ENCODE measurements at places on chromosomes 13 and 19.

DNA sequence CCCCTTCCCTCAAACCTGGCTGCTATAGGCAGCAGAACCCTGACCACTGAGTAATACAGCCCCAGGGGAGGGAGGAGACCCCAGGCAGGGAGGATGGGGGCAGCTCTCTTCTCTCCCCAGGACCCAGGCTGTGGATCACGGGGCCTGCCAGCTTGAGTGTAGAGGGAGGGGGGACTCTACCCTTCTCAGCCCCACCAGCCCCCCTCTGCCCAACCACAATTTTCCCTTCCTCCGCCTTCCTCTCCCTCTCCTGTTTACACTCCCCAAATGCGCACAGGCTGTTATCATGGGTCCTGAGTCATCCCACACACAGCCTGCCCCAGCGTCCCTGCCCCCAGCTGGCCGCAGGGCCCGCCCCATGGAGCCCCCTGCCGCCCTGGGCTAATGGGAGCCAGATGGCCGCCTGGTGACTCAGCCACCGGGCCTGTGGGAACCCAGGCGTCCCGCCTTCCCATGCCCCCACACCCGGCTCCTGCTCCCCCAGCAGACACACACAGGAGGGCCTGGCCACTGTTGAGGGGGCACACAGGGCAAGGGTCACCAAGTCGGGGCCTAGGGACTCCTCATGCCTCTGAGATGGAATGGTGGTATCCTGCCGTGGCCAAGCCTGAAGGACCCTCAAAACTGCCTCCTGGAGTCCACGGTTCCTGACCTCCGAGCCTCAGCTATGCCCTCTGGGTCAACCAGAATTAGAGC, 13.6 kb downstream of the CCDC97 start:
- DNase-seq = no peak

DNA sequence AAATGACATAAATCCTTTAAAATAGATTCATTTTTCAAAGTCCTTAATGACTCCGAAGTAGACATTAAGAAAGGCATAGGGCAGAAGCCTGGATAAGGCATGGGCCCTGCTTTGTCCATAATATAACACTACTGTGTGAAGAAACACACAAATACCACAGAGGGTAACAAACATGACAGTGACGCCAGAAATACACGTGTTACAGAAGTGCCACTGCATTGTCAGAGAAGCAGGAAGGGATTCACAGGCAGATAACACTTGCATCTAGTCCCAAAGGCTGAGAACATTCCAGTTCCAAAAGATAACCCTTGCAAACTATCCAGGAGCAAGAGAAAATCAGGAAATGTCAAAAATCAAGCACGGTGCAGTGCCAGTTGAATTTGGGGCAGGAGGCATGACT, 633.2 kb downstream of the LIG4 start:
- no peak for DNase-seq

GRCh38 chr13:24511816-24512196, 772 bp downstream of the PARP4 start:
- peak; percentile 72 for DNase-seq

DNA sequence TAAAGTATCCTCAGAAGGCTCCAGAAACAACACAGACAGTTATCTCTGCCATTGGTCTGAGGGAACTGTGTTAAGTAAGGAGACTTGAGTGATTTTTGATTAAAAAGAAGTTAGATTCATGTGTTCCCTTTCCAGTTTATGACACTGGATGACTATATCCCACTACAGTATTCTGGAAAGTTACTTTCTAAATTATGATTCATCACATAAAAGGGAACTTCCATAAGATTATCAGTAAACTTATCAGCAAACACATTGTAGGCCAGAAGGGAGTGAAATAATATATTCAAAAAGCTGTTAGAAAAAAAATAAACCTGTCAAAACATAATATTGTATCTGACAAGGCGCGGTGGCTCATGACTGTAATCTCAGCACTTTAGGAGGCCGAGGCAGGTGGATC, 700.0 kb downstream of the SLITRK6 start:
- no peak for DNase-seq

GRCh38 chr19:39145180-39145953, 19.8 kb downstream of the PAK4 start:
- no peak for DNase-seq

- DNase-seq = no peak
Measured at GRCh38 chr19:51822946-51823345, 28.0 kb downstream of the FPR3 start.

- no peak for DNase-seq
Measured at GRCh38 chr19:5624741-5625278, 1.9 kb downstream of the SAFB start.

GRCh38 chr19:49364083-49364737, 533 bp downstream of the DKKL1 start:
- DNase-seq = no peak

DNA sequence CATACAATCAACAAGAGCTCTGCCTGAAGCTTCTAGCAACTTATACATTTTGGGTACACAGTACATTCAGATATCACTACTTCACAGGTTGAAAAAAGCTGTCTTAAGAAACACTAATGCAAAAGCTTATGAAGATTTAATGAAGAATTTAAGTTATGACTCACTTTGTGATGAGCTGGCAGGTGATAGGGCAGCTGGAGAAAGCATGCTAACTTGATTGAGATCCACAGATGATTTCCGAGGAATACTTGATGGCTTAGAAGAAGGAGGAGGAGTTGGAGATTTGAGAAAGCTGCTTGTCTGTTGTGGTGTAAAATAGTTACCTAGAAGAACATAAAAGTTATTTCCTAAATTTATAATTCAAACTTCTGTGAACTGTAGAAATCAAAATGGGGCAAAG, 23.3 kb downstream of the EXOSC8 start:
- no peak for DNase-seq

- peak; percentile 74 for DNase-seq
Measured at GRCh38 chr19:52896431-52897137, 851 bp downstream of the ZNF320 start.

DNA sequence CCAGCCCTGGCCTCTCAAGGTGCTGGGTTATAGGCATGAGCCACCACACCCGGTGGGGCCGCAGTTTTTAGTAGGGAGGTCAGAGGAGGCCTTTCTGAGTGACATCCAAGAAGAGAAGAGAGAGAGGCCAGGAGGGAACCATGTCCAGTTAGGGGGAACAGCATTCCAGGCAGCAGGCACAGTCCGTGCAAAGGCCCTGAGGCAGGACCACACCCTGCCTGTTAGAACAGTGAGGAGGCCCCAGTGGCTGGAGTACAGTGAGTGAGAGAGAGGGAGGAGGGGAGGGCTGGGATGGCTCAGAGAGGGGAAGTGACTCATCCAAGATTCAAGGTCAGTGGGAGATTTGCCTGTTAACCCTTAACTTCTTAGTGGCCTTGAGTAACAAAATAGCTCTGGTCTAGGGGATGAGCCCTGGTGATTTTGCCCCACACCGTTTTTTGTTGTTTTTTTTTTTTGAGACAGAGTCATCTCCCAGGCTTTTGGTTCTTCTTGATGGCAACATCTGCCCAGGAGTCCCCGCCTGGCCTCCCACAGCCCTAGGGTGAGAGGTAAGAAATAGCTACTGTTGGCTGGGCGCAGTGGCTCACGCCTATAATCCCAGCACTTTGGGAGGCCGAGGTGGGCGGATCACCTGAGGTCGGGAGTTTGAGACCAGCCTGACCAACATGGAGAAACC, 2.7 kb upstream of the PLIN3 start:
- peak; percentile 49 for DNase-seq

GRCh38 chr13:99217461-99218110, 16.9 kb downstream of the UBAC2 start:
- no peak for DNase-seq

- no peak for DNase-seq
Measured at GRCh38 chr13:31853643-31854326, 114.5 kb downstream of the RXFP2 start.

- DNase-seq = peak; percentile 64
Measured at GRCh38 chr19:8473648-8474476, 28.6 kb downstream of the PRAM1 start.

- DNase-seq = no peak
Measured at GRCh38 chr13:48783695-48784230, 130.0 kb downstream of the CYSLTR2 start.

DNA sequence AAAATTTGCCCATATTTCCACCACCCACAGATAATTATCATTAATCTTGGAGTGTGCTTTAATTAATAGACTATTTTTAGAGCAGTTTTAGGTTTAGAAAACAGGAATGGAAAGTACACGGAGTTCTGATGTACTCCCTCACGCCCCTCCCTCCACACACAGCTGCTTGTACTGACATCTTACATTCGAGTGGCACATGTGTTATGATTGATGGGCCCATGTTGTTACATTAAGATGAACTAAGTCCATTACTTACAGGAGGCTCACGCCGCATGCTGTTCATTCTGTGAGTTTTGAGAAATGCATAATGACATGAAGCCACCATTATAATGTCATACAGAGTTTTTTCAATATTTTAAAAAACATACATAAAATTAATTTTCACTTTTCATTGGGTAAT, 1.2 kb upstream of the SPATA13 start:
- DNase-seq = no peak

- DNase-seq = no peak
Measured at GRCh38 chr19:1918975-1919374, 13.8 kb downstream of the ADAT3 start.

DNA sequence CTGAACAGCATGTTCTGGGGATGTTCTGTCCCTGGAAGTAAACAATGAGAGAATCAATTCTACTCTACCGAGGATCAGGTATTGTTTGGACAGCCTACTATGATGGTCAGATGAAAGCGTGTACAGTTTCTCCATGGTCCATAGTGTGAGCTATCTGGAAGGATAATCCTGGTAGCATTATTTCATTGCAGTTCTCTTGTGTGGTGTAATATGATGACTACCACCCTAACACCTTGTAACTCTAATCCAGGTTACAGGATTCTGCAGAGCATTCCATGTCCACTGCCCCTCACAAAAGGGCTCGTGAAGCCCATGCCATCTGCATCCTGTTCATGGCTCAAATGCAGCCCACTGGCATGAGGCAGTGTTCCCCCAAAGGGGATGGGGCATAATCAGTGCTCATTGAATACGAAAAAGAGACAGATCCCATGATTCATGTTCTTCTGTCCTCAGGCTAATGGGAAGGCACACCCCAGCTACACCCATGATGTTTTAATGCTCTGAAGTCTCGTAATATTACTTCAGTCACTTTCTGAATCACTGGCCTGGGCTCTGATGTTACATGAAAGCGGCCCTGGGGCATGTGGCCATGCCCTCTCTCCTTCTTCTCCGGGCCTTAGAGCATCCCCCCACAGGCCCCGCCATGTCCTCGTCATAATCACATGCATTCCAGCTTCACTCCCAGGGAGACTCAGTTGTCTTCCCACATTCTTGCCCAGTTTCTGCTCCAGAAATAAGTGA, 68.4 kb downstream of the HSPH1 start:
- DNase-seq = no peak

DNA sequence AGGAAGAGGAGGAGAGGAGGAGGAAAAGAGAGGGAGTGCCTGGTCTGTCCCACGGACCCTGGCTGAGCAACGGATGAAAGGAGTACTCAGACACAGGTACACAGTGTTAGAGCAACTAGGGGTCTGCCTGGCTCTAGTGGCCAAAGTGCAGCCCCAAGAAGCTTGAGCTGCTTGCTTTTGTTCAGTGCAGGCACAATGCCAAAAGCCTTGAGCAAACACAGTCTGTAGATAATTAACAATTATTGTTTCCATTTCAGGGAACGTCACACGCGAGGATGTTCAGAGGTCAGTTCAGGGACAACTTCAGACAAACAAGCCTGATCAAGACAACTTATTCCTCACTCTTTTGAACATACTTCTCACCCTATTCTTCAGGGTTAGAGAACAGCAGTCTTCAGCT, 32.2 kb upstream of the ZNF726 start:
- DNase-seq = no peak

DNA sequence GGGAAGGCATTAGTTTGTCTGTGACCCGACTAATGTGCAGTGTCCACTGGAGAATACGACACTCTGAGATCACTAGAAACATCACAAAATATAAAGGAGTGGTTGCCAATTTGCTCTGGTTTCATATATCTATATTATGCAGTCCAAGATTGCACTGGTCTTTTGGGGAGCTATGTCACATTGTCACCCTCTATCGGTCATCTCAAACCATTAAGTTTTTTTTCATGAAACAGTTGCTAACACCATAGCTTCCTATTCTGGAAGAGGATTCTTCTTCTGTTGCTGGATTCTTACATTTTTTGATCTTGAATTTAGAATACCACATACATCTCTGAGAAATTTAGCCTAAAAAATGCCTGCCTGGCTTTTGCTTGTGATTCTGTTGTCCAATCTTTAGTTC, 168.6 kb downstream of the LACC1 start:
- DNase-seq = peak; percentile 67

DNA sequence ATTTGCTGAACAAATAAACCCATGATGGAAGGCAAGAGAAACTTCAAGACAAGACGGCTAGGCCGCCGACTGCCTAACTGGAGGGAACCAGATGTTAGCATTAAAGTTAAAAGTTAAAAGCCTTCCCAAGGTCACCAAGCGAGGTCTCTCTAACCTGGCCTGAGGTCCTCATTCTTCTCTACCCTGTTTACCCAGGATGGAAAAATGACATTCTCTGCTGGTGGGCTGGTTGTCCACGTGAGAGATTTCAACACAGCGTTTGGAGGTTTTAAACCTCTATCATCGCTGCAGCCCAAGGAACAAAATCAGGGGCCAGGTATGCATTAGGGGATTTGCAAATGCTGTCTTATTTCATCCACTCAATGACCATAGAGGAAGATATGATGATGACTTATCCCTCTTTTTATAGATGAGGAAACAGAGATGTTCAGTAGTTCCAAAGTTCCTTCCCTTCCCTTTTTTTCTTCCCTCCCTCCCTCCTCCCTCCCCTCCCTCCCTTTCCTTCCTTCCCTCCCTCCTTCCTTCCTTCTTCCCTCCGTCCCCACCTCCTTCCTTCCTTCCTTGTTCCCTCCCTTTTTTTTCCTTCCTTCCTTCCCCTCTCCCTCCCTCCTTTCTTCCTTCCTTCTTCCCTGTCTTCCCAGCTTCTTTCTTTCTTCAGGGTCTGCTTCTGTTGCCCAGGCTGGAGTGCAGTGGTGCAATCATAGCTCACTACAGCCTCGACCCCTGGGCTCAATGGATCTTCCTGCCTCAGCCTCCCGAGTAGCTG, 79.7 kb downstream of the INSR start:
- DNase-seq = no peak

DNA sequence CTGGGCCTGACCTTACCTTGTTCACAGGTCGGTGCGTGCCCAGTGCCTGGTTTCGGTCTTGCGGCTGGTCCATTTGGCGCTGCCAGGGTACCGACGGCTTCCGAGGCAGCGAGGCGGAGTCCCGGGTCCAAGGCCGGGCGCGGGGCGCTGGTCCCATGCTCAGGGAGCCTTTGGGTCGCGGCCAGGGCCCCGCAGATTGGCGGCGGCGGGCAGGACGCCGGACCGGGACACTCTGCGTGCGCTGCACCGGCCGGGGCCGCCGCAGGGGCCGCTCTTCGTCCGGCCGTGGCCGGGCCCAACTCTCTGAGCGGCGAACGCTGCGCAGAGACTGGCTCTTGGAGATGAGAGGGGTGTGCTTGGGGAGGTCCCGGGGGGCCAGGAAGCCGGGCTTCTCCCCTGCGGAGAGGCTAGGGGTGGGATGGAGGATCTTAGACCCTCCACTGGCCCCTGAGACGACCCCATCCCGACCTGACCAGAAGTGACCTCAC, 3.4 kb upstream of the WIZ start:
- no peak for DNase-seq

All from Karpas-422 (cell line).